Stimulated activated CD8-positive, alpha-beta memory T cell treated with anti-CD3 and anti-CD28 coated beads, Interleukin-4, amount 100 ng/mL, for 4 hours (primary cell): ENCODE measurements at places on chromosomes 3 and 15.

GRCh38 chr3:3827111-3827510 is 27.9 kb downstream of the LRRN1 start:
- no peak for DNase-seq

GRCh38 chr15:93111451-93111850 is 22.4 kb upstream of the RGMA start:
- DNase-seq = no peak

DNA sequence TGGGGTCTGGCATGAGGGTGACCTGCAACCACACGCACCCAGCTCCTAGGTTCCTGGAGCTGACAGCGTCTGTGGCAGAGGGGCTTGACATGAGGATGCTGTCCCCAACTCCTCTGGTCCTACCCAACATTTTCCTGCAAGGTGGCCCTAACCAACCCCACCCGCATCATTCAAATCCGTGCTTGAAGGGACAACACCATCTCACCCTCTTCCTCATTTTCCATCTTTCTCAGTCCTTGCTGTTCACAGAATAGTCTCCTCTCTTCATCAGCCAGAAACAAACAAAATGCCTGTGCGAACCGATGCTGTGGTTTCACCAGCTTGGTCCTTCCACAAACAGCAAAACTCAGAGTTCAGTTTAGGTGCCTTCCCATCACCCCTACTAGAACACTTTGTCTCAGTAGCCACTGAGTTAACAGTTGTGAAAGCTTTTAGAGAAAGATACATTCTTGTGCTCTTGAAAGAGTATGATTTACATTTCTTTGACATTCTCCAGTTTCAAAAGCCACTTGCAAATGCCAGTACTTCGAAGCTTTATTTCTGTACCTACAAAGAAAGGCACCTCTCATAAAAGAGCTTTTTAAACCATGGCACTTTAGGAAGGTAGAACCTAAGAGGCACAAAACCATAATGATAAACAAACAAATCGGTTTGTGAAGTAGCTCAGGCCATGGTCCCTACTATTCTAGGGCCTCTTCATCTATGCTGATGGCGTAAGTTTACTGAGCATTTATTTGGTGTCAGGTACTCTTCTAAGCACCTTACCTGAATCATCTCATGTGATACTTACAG is 360.1 kb downstream of the SHQ1 start:
- no peak for DNase-seq

DNA sequence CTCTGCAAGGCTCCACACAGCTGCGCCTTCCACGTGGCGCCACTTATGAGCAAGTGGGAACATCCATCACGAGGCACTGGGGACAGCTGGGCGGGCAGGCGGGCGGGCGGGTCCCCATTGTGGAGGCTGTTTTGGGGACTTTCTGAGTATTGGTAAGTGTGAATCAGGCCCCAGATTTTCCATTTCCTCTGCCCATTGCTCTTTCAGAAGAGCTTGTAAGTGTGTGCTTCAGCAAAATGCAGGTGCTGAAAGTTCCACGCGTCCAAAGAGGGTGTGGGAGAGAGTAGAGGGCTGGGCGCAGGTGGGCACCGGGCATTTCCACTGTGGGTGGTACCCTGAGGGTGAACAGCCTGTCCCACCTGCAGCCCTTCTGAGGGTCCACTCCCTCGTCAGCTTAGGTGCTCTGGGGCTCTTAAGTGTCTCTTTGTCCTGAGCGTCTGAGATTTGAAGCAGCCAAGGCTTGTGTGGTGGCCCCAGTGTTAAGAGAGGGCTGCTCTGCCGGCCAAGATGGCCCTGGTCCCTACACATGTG is 177.1 kb downstream of the RPLP1 start:
- DNase-seq = no peak

- no peak for DNase-seq
These were observed 187.4 kb downstream of the FOXP1 start for GRCh38 chr3:71395927-71396695.

GRCh38 chr3:86109434-86109833 is 881.5 kb downstream of the VGLL3 start:
- DNase-seq = no peak

DNA sequence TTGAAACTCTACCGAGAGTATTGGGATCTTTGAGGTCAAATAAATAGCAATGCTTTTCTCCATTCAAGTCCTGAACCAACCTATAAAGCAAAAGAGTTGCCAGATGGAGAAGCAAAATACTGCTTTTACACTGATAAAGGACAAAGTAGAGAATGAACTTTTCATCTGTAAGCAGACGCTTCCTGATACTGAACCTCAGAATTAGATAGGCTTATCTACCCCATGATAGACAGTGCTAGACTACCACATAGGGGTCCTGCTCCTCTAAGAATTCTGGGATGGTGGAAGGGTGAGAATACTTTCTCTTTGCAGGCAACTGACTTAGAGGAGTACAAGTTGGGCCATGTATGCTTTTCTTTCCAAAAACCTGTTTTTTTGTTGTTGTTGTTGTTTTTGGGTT is 9.5 kb downstream of the SAXO2 start:
- no peak for DNase-seq

DNA sequence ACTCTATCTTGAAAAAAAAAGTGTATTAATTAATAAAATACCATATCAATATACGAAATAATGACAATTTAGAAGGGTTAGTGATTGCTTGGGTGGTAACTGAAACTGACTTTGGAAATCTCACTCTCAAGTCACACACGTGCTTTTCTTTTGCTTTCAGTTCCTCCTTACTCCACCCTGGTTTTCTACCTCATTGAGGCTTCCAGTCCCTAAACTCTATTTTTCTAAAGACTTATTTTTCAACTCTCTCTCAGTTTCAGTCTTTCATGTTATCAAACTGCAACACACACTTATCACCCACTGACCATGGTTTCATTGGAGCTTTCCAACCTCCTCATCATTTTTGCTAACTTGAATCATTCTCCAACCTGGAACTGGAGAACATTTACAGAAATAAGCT is 23.5 kb downstream of the IL12A start:
- DNase-seq = no peak
